ENCODE measurements at places on chromosomes 3 and 15.
A peak's percentile ranks its signal among the peaks of the same experiment; 100 is the strongest.

DNA sequence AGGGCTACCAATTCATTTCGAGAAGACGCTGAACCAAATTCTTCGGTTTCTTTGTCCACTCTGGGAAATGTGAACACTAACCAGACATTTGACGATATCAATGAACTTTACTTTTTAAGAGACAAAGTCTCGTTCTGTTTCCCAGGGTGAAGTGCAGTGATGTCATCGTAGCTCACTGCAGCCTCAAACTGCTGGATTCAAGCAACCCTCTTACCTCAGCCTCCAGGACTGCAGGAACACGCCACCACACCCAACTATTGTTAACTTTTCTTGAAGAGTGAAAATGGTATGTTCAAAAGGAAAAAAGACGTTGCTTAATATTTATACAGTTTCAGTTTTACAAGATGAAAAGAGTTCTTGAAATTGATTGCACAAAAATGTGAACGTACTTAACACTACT is 30.6 kb downstream of the MB21D2 start:
- ATAC-seq = no peak

DNA sequence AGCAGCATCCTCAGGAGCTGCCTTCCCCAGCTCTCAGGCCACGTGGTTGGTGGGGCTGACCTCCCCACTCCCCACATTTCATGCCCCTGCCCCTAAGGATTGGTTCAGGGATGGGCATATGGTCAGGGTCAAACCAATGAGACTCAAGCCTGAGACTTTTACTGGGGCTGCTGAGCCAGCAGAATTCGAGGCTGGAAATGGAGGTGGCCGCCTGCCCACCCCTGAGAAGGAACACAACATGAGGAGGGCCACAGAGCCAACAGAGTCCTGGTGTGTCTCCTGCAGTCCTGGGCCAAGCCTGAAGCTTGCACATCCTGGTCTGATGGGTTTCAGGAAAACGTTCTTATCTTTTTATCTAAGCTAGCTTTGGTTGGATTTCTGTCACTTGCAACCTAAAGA is 5.9 kb downstream of the EHD4 start:
- no peak for ATAC-seq

GRCh38 chr3:155079468-155079745 is 712 bp upstream of the MME start:
- ATAC-seq = no peak

- no peak for ATAC-seq
These were observed 92.1 kb downstream of the XRN1 start for GRCh38 chr3:142355692-142356091.

DNA sequence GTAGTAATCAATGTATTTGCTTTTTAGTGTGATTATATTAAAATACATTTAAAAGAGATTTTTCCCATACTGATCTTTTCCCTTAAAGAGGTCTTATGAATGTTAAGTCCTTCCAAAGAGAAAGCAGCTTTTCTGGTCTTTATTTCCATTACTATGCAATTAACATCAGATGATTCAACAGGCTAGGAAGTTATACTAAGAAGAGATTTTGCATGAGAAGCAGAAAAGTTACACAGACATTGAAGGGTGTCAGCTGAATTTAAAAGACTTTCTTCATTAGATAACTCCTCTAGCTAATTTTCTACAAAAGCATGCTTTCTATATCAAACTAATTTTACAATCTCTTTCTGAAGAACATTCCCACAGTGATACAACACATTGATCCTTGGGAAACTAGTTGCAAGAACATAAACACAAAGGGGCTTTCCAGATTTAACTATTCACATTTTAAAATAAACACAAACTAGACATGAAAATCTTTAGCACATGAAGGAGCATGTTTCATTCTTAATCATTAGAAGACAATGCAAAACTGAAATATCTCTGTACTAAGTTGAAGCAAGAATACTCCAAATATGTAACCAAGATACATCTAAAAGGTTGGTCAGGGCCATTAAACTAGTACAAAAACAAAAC is 965.8 kb downstream of the ROBO1 start:
- ATAC-seq = no peak

- ATAC-seq = peak; percentile 31
These were observed 156.6 kb upstream of the SLC24A5 start for GRCh38 chr15:47964229-47964628.

- ATAC-seq = no peak
These were observed 183.5 kb upstream of the EOMES start for GRCh38 chr3:27905625-27906024.

GRCh38 chr3:52441772-52442332 is 3.1 kb downstream of the SEMA3G start:
- ATAC-seq = no peak

GRCh38 chr3:112464264-112464663 is 35.0 kb downstream of the BTLA start:
- no peak for ATAC-seq

- no peak for ATAC-seq
These were observed 127.9 kb downstream of the DMXL2 start for GRCh38 chr15:51494411-51495314.

GRCh38 chr15:70004826-70005225 is 92.9 kb downstream of the TLE3 start:
- ATAC-seq = no peak
